ENCODE measurements at places on chromosomes 7 and 10.

- DNase-seq = no peak
Measured at GRCh38 chr10:123522702-123523312, 143.3 kb upstream of the GPR26 start.

DNA sequence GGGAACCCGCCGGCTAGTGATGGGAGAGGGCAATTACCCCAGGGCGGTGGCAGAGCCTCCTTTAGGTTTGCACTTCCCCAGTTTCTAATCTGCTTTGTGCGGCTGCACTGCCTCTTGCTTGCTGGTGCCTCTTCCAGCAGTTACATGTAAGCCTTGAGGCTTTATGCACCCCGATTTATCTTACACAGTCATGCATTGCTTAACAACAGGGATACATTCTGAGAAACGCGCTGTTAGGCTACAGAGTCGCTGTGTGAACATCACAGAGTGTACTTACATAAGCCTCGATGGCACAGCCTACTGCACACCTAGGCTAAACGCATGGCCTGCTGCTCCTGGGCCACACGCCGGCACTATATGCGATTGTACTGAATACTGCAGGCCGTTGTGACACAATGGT is 155.6 kb upstream of the MKI67 start:
- DNase-seq = no peak

DNA sequence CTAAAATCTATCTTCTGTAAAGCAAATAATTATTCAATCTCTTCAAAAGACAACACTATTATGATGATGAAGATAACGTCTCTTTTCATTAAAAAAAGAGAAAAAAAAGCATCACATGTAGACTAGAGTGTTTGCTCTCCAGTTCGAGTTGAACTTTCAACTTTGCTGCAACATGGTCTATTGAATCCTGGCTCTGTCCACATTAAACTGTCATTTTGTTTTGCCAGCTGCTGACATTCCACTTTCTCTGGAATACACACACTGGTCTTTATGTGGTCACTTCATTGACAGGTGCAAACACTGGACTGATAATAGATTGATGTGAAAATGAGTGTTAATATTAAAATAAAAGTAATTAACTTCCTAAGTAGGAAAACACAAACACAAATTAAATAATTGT is 61.7 kb downstream of the PTF1A start:
- DNase-seq = peak; percentile 39

GRCh38 chr10:100742076-100742771 is 3.2 kb upstream of the PAX2 start:
- DNase-seq = no peak

DNA sequence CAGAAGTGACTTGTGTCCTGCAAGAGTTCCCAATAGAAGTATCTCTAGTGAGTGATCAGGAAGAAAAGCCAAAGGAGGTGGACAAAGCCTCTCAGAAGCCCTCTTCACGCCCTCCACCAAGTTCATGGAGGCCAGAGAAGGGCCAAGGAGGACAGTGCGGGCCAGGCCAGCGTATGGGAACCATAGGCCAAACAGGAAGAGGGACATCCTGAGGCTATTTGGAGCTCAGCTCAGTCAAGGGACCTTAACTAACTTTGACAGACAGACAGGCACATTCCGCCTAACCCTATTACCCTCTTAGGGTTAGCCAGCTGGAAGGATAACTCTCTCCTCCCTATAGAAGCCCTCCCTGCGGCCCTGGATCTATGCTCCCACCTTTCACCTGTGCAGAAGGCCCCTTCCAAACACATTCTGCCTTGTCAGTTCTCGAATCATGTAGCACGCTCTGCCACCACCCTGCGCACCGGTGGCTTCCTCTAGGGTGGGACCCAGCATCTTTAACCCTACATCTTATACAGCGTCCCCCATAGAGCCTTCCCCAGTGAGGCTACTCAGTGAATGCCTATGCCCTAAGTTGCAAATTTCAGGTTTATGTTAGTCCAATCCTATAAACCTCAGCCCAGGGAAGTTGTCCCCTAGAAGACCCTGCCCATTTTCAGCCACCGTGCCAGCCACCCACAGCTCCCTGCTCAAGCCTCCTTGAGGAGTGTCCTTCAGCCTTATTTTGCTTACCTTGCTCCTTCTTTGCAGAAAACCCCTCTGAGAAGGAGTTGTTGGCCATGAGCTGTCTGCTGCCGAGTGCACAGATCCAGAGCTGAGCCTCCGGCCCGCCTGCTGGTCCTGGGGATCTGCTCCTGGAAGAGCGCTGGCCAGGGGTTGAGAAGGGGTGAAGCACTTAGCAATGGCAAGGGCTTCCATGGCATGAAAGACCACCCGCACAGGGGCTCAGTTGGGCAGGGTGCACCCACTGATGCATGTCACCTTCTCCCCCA is 36.9 kb downstream of the FRMPD2 start:
- DNase-seq = no peak

DNA sequence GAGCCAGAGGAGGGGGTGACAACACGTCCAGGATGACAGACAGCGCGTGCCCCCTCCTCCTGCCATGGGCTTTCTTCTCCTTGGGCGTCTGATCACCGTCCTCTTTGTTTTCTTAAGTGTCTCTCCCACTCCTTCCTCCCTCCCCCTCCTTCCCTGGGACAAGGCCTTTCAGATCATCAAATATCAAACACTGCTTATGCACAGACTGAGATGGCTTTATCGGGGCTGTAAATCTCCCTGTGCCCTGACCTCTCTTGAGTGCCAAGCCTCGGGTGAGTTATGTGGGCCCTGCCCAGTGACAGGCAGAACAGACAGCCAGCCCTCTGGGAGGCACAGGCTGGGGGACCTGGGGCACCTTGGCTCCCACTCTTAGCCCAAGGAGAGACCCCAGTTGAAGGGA is 116.4 kb downstream of the C10orf105 start:
- DNase-seq = no peak

- no peak for DNase-seq
Measured at GRCh38 chr10:113856563-113856962, 2.1 kb downstream of the NHLRC2 start.

DNA sequence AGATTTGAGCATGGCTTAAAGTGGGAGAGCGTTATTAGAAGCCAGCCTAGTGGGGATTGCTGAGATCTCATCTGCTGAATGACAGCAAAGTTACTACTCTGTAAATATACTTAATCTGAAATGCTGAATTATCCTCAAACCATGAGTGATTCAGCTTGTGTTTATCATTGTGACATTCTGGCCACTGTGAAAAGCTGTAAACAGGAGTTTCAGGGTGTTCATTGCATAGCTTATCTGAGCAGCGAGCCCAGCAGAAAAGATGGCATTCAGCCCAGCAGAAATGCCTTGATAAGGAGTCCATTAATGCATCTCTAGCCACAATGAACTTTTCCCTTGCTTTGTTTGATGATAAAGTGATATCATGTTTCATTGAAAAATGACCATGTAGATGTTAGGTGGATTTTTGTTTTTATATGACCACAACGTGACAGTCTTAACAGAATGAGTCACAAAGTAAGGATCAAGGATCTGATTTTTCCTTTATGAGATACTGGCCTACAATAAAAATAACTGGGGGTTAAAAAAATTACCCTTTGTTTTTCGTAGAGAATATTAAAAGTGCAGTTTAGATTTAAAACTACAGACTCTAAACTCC is 7.8 kb downstream of the TES start:
- DNase-seq = no peak

- no peak for DNase-seq
Measured at GRCh38 chr7:111012149-111012548, 78.8 kb upstream of the LRRN3 start.

- DNase-seq = no peak
Measured at GRCh38 chr7:25860275-25861163, 291.5 kb upstream of the NFE2L3 start.

DNA sequence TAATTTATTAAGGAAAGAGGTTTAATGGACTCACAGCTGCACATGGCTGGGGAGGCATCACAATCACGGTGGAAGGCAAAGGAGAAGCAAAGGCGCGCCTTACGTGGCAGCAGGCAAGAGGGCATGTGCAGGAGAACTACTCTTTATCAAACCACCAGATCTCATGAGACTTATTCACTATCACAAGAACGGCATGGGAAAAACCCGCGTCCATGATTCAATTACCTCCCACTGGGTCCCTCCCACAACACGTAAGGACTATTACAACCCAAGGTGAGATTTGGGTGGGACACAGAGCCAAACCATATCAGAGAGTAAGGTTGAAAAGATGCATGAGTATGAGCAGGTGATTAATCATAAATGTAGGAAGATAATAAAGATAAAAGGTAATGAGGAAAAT is 3.2 kb upstream of the JCAD start:
- DNase-seq = no peak

DNA sequence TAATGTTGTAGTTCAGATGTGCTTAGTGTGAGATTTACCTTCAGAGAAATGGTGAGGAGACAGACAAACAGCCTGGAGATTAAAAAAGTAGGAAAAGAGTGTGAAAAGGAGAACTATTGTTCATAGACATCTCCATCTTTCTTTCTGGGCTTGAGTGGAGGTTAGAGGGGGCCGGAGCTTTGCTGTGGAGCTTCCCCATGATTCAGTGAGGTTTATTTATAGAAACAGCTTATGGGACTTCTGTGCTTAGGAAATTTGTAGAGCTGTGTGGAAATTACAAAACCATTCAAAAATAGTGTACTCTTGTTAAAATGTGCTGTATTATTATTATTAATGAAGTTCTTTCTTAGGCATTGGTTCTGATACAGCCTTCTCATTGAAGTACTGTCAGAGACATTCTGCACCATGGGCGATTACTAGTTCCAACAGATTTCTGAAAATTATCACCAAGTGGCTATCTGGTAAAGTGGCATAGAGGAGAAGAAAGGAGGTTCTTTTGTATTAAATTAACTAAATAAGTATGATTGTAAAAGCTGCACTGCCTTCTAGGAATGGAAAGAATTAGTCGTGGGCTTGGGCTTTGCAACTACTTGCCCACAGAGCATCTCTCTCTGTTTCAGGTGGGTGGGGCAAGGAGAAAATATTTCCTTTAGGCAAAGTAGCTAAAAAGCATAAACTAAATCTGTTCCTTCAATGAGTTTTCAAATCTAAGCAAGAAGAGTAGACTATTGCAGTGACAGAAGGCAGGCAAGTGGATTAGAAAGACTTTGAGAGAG is 8.7 kb upstream of the TCAF1 start:
- no peak for DNase-seq
